ENCODE measurements at places on chromosomes 12 and 14.
A peak's percentile ranks its signal among the peaks of the same experiment; 100 is the strongest.

- no peak for DNase-seq
Measured at GRCh38 chr12:133227281-133227852, 8.3 kb downstream of the ANHX start.

DNA sequence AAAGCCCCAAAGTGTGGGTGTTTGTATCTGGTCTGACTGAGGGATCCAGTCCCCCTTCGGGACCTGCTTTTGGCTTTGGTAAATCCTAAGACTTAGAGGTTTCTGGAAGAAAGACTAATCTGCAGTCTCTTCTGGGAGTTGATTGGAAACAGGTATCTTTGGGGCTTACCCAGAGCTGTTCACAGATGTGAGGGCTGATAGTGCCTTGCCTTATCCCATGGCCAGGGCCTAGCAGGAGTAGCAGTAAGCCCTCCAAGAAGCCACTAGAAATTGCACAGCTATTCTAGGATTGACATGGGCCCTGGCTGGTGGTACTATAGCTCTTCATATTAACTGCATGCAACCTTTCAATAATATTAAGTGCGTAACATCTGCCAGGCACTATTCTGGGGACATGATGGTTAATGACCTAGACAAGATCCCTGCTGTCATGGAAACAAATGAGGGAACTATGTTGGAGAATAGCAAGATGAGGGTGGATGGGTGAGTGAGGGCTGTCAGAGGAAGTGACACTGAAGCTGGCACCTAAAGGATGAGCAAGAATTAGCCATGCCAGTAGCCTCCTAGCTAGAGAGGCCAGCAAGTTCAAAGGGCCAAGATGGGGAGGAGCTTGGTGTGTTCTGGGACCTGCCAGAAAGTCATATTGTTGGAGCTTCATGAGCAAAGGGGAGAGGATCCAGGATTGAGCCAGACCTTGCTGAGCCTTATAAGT, 71.7 kb downstream of the CRADD start:
- no peak for DNase-seq

DNA sequence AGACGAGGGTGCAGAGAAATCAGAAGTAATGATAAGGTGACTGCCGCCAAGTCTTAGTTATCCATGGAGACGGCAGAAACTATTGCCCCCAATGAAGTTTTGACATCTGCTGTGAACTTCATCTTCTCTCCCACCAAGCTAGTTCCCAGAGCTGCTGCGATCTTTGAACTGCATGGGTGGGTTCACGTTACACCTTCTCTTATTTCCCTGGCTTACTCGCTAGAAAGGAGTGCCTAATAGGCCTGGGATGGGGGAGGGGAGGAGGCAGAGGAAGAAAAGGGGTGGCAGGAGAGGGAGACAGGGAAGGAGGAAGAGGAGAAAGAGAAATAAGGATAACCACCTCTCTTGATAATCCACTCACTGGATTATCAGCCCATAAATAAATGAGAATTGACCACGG, 157.1 kb downstream of the NTF3 start:
- DNase-seq = no peak

DNA sequence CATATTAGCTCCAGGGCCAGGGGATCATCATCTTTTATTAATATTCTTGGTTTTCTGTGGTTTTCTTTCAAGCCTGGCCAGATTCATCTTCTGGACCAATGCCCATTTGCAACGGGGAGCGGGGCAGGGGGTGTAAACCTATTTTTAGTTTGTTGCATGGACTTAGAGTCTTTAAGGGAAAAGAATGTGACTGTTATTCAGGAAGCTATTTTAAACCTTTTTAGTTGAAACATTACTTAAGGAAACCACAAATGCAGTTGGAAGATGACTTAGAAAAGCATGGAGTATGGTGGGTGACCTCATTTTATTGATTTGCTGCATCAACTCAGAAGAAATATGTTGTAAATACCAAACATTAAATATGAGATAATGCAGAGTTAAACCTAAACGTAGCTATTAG, 368.4 kb upstream of the E2F7 start:
- peak; percentile 90 for DNase-seq

- DNase-seq = no peak
Measured at GRCh38 chr12:4450551-4451112, 5.0 kb upstream of the FGF6 start.

DNA sequence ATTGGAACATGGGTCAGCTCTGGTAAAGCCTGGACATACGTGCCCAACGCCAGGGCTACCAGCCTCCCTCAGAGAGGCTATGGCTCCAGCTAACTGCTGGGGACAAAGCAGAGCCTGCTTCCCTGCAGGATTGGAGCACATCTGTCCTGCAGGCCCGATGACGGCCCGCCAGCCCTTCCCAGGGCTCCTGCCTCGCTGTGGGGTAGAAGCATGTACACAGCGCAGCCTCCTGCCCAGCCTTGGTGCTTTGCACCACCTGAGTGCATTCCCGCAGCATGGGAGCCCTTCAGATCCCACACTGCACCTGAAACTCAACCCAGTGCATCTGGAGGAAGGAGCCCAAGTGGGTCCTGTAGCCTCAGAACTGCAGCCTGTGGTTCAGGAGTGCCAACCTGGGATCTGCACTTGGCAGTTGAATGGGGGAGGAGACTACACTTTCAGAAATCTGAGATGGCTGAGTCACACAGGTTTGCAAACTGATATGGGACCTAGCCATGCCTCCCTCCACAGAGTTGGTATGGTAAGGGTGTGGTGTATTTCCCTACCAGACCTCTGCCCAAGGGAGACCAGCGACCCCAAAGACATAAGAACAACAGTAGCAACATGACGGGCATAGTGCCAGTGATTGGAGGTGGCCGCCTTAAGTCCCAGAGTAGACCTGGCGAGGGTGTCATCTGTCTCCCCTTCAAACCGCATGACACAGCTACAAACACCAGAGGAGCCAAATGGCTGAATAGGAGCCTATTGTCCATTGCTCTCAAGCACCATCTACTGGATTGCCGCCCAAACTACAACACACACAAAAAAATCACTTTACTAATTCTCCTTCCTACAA, 273.9 kb upstream of the MIS18BP1 start:
- DNase-seq = peak; percentile 4

- DNase-seq = peak; percentile 60
Measured at GRCh38 chr14:86038387-86039042, 508.6 kb downstream of the FLRT2 start.

GRCh38 chr12:19120795-19121194, 8.7 kb upstream of the PLEKHA5 start:
- peak; percentile 15 for DNase-seq

DNA sequence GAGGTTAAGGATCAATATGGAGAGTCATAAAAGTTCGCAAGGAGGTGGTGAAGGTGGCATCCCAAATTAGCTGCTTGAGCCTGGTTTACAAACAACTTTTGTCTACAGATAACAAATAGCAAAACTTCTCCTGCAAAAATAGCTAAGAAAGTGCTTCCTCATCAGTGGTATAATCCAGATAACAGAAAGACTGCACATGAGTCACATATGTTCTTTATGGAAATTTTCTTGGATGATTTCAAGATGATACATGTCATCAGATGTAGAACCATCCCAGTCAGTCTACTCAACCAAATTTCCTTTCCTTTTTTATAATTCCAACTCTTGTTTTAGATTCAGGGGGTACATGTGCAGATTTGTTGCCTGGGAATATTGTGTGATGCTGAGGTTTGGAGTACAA, 133.0 kb downstream of the BTG1 start:
- no peak for DNase-seq

GRCh38 chr14:33676135-33676566, 274.7 kb downstream of the EGLN3 start:
- DNase-seq = peak; percentile 70

- DNase-seq = no peak
Measured at GRCh38 chr14:104382361-104383087, 197.0 kb upstream of the C14orf180 start.

DNA sequence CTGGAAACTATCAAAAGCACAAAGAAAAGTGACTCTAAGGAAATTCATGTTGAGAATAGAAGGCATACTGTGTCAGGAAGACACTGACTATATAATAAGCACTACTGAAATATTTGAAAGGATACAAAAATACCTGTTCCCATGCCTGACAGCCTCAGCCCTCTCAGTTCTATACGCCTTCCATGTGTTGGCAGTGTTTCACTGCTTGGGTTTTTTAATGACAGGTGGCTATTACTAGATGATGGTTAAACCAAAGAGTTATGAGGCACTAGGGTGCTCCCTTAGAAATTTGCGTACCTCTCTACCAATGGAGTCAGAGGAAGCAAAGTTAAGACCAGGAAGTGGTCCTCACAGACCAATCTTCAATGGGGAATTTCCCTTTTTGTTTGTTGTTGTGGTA, 25.6 kb upstream of the SLC5A8 start:
- no peak for DNase-seq

GRCh38 chr12:56722832-56723231, 2.3 kb downstream of the NACA start:
- no peak for DNase-seq

- DNase-seq = no peak
Measured at GRCh38 chr14:37932481-37932880, 275.2 kb upstream of the SSTR1 start.

- no peak for DNase-seq
Measured at GRCh38 chr14:89030921-89031320, 206.5 kb downstream of the TTC8 start.

GRCh38 chr14:68712703-68713370, 80.0 kb downstream of the ZFP36L1 start:
- DNase-seq = no peak

- DNase-seq = no peak
Measured at GRCh38 chr12:106984588-106985137, 2.3 kb downstream of the MTERF2 start.

- DNase-seq = no peak
Measured at GRCh38 chr14:102927878-102928411, 5.5 kb downstream of the AMN start.

DNA sequence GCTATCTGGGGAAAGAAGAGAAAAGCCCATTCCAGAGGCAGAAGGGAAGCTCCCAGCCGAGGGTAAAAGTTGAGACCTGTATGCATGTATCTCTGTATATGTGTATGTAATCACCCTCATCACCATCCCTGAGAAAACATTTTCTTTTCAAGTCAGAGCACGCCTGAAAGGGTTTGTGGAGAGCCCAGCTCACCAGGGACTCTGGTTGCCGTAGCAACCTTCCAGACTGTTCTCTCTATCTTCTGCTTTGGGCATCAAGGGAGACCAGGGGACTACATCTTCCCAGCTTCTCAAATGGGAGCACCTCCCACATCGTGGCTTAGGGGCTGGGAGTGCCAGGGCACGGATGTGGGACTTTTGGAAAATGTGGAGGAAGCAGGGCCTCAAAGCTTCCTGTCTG, 93.5 kb downstream of the GALNT8 start:
- DNase-seq = no peak

DNA sequence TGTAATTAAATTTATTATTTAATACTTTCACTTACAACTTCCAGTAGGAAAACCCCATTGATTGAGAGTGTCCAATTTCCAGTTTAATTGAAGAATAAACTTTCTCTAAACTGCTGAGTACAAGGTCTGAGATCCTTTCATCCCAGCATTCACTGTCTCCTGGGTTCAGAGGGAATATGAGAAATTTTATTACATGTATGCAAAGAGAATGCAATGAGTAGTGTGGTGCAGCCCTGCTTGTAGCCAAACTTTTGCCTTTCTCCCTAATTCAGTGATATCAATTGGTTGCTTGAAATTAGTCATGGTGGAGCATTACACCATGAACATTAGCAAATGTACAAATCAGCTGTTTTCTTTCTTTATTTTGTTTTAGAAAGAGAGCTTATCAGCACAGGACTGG, 780.6 kb upstream of the MDGA2 start:
- no peak for DNase-seq

DNA sequence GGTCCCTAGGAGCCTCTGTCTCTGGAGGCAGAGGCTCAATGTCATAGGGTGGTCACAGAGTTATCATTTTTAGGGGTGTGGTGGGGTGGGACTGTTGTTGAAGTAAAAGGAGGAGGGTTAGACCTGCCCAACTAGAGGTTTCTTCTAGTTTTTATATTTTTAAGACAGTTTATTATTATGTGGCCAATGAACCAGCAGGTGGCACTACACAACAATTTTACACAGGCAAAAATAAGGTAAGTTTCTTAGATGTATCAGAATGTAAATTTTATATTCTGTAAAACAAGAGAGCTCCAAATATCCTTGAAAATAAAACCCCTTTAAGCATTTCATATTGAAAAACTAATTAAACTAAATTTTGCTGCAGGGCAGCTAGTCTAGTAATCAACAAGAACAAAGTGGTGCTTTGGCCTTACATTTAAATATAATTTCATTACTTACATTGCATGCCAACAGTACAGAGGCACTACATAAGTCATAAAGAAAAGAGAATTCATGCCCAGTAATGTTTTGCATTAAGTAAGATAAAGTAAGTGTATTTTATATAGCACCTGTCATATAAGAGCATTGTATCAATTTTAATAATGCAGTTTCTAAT, 22.2 kb upstream of the OVCH1 start:
- peak; percentile 46 for DNase-seq

- DNase-seq = peak; percentile 11
Measured at GRCh38 chr14:95413289-95414215, 93.8 kb upstream of the CLMN start.

DNA sequence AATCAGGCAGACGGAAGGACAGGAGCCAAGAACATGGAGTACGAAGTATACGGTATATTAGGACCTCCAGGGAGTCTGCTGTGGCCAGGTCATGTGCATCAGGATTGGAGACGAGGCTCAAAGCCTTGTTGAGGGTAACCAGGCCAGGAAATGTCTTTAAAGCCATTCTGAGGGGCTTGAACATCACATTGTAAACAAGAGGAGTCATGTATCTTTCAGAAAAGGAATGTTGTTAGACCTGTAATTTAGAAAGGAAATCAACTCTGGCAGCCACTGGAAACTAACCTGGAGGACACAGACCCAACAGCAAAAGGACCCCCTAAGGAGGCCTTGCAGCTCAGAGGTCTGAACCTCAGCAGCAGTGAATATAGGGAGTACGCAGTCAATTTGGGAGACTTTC, 7.5 kb downstream of the MAP3K9 start:
- no peak for DNase-seq

DNA sequence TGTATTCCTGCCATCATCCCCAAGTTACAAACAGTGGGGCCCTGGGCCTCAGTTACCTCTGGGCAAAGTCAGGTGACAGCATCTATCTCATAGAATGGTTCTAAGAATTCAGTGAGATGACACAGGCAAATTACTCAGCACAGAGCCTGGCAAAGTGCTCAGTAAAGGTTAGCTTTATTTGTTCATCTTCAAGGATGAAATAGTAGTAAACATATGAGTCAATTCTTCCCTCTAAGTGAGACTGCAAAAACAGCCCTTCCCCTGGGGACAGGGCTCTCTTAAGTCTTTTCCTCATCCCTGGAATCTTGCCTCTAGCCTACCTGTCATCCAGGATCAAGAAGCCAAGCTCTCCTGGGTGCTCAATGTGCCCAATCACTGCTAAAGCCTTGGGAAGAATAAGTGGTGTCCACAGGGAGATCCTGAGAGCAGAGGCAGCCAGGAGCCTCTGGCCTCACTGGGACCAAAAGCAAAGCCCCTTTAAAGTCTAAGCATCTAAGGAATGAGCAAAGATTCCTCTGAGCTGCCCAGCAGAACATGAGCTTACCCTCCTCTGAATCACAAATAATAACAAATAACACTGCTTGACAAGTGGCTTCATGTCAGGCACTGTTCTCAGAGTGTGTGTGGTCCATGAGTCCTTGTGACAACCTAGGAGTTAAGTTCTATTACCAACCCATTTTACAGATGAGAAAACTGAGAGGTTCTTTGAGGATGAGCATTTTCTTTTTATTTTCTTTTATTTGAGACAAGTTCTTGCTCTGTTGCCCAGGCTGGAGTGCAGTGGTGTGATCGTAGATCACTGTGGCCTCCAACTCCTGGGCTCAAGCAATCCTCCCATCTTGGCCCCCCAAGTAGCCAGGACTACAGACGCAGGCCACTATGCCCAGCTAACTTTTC, 12.1 kb downstream of the NUAK1 start:
- DNase-seq = peak; percentile 76
